Aorta (tissue), 5 donors: ENCODE measurements at places on chromosomes 6 and 20. TPM values are rescaled to one million over a fixed set of nuclear protein-coding genes. Genes with fewer than 3 reads are reported as not detected.

The DEFB124 gene
- not detected for polyA plus RNA-seq

The LY6G6C gene
- polyA plus RNA-seq: not detected

The FAM217B gene
- polyA plus RNA-seq: 5.4 TPM

The FAM209B gene
- 0.92 TPM for polyA plus RNA-seq

The NAPB gene
- polyA plus RNA-seq: 6.6 TPM

The TFAP2D gene
- not detected for polyA plus RNA-seq

The C20orf141 gene
- polyA plus RNA-seq: not detected

The MAFB gene
- 4.2 TPM for polyA plus RNA-seq
